ENCODE measurements at places on chromosomes 7 and 10. TPM values are rescaled to one million over a fixed set of nuclear protein-coding genes. Genes with fewer than 3 reads are reported as not detected.

Gene INMT
- total RNA-seq: 15.8 TPM

DNA sequence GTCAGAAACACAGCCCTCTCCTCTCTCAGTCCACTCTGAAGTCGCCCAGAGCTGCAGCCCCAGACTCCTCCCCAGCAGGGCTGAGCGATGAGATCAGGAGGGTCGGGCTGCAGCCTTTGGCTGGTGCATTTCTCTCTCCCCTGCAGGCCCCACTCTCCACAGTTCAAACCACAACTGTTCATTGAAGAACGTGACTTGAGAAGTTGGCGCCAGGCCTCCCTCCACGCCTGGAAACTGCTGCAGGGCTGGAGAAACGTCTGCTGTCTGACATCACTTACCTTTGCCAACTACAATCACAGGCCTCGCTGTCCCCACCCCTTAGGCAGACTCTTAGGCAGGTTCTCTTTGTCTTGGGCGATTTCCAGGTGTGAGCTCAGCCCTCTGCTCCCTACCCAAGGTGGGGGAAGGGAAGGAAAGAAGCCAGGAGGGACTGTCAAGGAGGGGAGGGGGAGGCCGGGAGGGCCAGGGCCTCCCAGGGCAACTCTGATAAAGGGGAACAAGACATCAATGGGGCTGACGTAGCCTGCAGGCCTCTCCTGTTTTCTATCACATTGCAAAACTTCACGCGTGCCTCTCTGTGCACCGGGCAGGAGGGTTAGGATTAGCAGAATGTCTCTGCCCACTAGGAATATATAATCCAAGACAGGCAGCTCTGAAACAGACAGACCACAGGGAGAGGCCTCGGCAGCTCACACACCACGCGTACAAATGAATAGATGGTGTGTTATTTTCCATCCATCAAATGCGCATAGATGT, 32.7 kb downstream of the CALML5 start:
- DNase-seq: peak; percentile 70

Gene VPS37D
- total RNA-seq: 3.0 TPM

GRCh38 chr7:94330269-94331020, 64.2 kb upstream of the COL1A2 start:
- DNase-seq: no peak

GRCh38 chr7:20952916-20953315, 166.2 kb upstream of the SP8 start:
- no peak for DNase-seq

- DNase-seq: no peak
These were observed 117.5 kb downstream of the PLXNA4 start for GRCh38 chr7:132458729-132459128.

Gene NRAP
- under 0.01 TPM for total RNA-seq

DNA sequence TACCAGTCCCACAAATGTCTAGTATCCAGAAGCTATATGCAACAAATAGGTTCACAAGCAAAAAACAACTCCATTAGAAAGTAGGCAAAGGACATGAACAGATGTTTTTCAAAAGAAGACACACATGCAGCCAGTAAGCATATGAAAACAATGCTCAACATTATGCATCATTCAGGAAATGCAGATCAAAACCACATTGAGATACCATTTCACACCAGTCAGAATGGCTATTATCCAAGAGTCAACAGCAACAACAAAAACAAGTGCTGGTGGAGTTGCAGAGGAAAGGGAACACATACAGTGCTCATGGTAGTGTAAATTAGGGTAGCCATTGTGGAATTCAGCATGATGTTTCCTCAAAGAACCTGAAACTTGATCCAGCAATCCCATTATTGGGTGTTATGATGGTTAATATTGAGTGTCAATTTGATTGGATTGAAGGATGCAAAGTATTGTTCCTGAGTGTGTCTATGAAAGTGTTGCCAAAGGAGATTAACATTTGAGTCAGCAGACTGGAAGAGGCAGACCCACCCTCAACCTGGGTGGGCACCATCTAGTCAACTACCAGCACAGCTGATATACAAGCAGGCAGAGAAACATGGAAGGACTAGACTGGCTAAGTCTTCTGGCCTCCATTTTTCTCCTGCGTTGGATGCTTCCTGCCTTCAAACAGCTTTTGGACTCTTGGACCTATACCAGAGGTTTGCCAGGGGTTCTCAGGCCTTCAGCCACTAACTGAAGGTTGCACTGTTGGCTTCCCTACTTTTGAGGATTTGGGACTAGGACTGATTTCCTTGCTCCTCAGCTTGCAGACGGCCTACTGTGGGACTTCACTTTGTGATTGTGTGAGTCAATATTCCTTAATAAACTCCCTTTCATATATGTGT, 218.4 kb upstream of the SEMA3D start:
- peak; percentile 0 for DNase-seq

DNA sequence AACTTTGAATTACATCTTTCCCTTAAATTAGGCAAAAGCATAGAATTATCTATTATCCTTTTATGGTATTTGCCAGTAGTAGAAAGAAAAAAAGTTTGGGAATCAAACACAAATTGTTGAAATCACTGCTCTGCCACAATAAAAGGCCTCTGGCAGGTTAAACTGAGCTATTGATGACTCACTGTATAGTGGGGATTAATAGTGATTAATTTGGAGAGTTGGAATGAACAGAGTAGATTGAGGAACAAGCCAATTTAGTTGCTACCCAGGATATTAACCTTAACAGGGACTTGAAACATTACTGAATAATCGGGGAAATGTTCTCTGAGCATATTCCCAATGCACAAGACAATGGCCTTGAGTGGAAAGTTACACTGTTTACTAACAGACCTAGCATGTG, 33.1 kb downstream of the MASTL start:
- DNase-seq: no peak

DNA sequence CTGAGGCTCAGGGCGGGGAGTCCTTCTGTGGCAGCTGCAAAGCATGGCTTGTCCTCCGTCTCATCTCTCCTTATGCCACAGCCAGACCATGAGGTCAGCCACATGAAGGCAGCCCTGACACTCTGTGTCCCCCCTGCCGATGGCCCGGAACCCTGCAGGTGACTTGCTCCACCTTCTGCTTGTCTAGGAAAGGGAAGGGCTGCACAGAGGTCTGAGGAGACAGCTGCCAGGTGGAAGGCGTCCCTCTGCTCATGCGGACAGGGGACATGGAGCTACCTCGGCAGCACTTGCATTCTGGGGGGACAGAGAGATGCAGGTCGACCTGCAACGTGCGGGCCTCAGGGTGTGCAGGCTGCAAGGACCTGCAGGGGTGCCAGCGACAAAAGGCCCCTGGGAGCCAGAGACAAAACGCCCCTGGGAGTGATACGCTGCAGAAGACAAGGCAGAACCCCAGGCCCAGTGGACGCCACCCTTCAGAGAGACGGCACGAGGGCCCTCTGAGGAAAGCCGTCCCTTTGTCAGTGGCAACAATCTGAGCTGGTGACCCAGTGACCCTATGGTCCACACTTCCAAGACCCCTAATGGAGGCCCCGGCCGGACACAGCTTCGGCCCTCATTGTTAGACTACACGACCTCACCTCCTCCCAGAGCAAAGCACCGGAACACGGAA, 205.2 kb upstream of the PPP2R2D start:
- no peak for DNase-seq

DNA sequence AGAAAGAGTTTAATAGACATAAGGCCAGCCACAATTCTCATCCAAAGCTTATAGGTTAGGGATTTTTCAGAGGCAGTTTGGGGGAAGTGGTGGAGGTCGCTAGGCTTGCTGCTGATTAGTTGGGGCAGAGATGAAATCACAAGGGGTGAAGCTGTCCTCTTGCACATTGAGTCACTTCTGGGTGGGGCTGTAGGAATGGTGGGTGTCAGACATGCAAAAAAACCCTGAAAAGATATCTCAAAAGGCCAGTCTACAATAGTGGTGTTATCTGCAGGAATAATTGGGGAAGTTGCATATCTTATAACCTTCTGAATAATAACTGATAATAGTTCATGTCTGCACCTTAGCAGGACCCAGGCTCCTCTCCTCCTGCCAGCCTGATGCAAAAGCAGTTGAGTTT, 2.1 kb downstream of the FAM24B start:
- no peak for DNase-seq

Gene CCDC136
- total RNA-seq: 9.9 TPM

Gene TMEM139
- total RNA-seq: not detected

Gene LIPJ
- under 0.01 TPM for total RNA-seq

DNA sequence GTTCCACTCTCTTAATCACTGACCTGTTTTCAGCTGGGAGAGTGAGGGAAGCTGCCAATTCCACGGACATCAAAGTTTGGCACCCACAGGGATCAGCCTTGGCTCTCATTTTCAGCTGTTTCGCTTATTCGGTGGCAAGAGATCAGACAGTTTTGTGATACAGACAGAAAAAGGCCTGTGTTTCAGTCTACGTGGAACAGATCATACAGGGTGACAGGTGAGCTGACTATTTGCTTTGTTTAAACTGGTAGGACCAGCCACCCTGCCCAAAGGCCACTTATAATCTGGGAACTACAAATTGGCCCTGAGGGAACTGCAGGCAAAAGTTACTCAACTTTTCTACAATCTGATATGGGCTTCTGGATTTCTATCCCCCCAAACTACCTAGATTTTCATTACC, 128.6 kb downstream of the ZNF467 start:
- DNase-seq: no peak

DNA sequence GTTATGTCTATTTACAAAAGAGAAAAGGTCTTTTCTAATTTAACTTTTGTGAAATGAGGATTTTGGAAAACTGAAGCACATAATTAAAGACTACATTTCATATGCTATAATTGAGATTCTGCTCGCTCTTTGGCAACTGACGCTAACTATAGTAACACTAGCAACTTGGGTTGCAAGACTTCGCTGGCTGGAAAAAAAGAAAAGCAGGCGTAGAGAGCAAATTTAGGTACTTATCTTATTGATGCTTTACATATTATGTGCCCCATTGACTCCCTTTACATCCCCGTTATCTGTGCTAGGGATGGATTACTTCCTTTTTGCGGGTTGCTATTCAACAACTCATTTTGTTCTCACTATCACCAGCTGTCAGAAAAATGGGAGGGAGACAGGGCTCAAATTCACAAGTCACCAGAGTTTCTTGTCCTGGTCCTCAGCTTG, 10.5 kb downstream of the SEMA3C start:
- DNase-seq: no peak

GRCh38 chr7:13945670-13946069, 43.8 kb downstream of the ETV1 start:
- peak; percentile 82 for DNase-seq

Gene CNNM1
- total RNA-seq: 3.5 TPM

DNA sequence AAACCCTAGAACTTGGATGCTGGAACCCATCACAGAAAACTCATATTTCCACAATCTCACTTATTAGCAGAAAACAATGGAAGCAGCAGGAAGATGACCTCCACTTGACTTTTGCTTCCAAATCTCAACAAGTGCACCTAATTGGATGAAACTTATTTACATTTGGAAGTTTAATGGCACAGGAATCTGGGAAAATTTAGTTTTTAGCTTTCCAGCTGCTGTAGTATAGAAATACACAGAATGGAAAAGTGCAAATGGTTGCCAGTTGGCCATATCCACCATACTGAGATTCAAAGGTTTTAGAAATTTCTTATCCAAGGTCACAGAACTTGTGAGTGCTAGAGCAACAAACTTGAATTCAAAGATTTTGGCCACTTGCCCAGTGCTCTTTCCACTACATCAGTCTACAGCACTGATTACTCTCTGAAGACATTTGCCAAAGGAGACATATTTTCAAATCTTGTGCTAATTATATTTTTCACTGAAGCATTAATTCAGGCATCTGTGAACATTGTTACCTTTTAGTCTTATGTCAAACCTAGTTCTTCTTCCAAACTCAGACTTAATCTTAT, 9.3 kb upstream of the AHR start:
- DNase-seq: no peak

GRCh38 chr10:43214071-43214955, 52.6 kb downstream of the RASGEF1A start:
- DNase-seq: peak; percentile 14

DNA sequence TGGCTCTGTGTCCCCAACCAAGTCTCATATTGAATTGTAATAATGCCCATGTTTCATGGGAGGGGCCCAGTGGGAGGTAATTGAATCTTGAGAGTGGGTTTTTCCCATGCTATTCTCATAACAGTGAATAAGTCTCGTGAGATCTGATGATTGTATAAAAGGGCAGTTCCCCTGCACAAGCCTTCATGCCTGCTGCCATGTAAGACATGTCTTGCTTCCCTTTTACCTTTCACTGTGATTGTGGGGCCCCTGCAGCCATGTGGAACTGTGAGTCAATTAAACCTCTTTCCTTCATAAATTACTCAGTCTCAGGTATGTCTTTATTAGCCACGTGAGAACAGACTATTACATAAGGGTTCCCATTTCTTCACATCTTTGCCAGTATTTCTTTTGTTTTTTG, 97.1 kb upstream of the CPXM2 start:
- DNase-seq: no peak

Data from fibroblast of villous mesenchyme (primary cell).